ENCODE measurements at places on chromosomes 1 and 21.

- DNase-seq: no peak
These were observed 1.1 kb downstream of the IKBKE start for GRCh38 chr1:206471415-206471801.

GRCh38 chr1:175009532-175009931 is 9.8 kb downstream of the CACYBP start:
- DNase-seq: no peak

DNA sequence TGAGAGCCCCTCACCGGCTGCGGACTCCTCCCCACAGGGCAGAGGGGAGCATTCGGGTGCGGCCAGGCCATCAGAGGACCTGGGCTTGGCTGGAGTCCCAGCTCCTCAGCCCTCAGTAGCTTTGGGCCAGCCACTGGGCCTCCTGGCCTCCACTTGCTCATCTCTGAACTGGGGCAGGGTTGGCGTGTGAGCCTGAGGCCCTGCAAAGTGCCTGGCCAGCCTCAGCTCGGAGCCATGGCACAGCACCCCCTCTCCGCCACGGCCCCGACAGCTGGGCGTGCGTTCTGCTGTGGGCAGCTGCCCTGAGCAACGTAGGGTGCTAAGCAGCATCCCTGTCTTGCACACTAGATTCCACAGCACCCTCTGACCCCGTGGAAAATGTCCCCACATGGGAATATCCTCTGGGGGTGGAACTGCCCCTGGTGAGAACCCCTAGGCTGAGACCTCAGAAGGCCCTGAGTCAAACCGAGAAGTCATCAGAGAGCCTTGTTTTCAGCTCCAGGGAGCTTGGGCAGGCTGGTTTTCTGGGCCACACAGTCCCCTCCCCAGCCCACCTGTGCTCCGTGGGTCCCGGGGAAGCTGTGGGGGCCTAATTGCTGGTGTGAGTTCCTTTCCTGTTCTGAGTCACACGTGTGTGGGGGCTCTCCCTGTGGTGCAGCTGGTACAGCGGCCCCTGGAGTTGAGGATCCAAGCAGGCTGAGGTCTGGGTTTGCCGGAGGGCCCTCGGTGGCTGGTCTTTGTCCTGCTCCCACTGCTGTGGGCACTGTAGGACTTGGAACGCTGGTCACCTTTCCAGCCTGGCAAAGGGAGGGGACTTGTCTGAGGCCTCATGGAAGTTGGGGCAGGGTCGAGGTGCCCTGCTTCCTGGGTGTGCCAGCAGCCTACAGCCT is 24.5 kb downstream of the TP73 start:
- no peak for DNase-seq

GRCh38 chr1:162003830-162004215 is 19.8 kb downstream of the OLFML2B start:
- no peak for DNase-seq

- no peak for DNase-seq
These were observed 11.5 kb downstream of the CNST start for GRCh38 chr1:246577720-246578106.

Data from NCI-H2227 treated with DMSO at 0.1 percent for 48 hours (cell line).